ENCODE measurements at places on chromosomes 16 and 17. TPM values are rescaled to one million over a fixed set of nuclear protein-coding genes. Genes with fewer than 3 reads are reported as not detected.

DNA sequence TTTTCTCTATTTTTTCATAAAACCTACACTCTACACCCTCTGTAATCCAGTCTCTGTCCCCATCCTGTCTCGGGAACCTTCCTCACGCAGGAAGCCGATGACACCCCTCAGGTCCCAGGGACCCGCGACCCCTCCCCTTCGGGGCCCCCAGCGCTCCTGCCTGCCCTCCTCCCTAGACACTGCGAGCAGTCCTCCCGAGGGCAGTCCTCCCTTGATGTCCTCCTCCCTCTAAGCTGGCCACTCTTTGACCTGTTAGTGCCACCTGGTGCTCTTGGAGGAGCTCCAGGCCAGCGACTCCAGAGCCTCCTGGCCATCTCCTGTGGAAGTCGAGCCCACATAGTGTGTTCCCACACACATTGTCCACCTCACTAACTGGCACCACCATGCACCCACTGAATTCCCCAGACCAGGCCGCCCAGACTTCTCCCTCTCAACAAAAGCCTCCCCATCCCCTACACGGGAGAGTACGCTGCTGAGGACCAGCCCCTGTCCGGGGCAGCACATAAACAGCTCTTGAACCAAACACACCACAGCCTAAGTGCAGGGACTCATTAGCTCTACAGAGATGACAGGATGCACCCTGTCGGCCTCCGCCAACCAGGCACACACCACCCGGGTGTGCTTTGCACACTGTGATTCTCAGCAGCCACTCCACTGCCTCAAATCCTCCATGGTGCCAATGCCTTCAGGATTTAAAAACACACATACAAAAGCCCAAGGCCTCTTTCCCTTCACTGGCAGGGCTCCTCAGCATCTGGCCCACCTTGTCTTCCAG lies 9.3 kb downstream of the OSBPL7 start:
- H3K27ac ChIP-seq = no peak overlapping the region
- peaks cover 51% of the 10 kb centered on the region for H3K36me3 ChIP-seq
- H3K4me3 ChIP-seq = no peak overlapping the region
- H3K4me1 ChIP-seq = peaks cover 16% of the 10 kb centered on the region
- H3K27me3 ChIP-seq = no peaks in the 10 kb centered on the region
- DNase-seq = no peak

- H3K4me3 ChIP-seq = no peak overlapping the region
- H3K36me3 ChIP-seq = no peaks in the 10 kb centered on the region
- H3K27ac ChIP-seq = no peak overlapping the region
- H3K27me3 ChIP-seq = no peaks in the 10 kb centered on the region
- H3K4me1 ChIP-seq = no peaks in the 10 kb centered on the region
Observed at GRCh38 chr16:65375651-65376050, 253.8 kb upstream of the CDH11 start.

The CSH2 gene
- total RNA-seq = not detected

The MATCAP1 gene
- 7.8 TPM for total RNA-seq
